ENCODE measurements at places on chromosomes 13 and 19.

DNA sequence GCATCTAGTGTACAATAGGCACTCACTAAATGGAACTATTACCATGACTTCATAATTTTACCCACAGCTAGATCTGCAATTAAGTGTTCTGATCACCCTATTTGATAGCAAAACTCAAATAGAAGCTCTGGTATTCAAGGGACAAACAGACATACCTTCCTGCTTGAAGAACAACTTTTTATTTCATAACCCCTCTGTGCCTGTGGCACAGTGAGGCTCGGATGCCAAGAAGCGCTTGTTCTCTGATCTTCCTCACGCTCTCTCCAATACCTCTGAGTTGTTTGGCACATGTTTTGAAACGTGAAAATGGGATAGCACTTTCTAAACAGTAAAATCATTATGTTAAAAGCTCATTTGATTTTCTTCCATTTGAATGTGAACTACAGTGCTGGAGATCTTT, 232.0 kb downstream of the KLF5 start:
- no peak for DNase-seq

DNA sequence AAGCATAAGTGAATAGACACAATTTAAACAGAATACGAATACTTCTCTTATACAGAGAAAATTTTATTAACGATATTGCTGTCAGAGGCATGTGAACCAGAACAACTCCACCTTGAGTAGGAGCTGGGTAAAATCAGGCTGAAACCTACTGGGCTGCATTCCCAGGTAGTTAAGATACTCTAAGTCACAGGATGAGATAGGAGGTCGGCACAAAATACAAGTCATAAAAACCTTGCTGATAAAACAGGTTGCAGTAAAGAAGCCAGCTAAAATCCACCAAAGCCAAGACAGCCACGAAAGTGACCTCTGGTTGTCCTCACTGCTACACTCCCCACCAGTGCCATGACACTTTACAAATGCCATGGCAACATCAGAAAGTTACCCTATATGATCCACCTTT, 49.2 kb upstream of the TRPC4 start:
- no peak for DNase-seq

DNA sequence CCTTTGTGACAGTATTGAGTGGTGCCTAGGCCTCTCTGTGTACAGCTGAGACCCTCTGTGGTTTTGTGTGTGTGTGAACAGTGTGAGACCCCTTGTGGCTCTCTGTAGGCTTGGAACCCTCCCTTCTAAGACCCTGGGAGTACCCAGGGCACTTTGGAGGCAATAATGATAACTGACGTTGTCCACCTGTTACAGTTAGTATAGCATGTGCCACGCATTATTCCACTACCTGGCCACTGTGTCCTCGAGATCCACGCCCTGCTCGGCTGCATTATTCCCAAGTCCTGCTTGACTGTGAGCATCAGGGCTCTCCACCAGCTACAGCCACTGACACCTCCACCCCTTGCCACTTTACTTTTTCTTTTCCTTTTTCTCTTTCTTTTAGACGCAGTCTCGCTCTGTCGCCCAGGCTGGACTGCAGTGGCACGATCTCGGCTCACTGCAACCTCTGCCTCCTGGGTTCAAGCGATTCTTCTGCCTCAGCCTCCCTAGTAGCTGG, 2.0 kb downstream of the GRAMD1A start:
- DNase-seq = no peak

DNA sequence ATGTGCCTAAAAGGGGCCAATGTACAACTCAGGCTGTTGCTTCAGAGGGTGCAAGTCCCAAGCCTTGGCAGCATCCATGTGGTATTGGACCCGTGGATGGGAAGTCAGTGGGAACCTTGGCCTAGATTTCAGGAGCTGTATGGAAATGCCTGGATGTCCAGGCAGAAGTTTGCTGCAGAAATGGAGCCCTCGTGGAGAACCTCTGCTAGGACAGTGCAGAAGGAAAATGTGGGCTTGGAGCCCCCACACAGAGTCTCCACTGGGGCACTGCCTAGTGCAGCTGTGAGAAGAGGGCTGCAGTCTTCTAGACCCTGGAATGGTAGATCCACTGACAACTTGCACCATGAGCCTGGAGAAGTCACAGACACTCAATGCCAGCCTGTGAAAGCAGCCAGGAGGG, 28.5 kb downstream of the GPC5 start:
- DNase-seq = no peak

- no peak for DNase-seq
Measured at GRCh38 chr19:9009935-9010651, at the start of gene MUC16. MUC16 (minus strand) TSS chr19:9010409.

DNA sequence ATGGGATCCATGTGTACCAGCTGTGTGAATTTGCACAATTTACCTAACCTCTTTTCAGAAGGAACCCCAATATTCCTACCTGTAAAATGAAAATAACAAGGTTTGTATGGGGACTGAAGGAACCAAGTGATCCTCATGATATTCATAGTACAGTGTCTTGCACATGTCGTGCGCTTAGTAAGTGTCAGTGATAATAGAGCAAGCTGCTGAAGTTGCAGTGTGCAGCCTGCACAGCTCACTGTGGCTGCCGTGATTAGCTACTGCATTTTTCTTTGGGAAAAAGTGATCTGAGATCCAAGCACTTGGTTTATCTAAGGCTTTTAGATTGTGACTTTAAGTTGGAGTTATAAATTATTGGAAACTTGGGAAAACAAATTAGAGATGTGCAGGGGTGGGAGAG, 135.9 kb upstream of the FRY start:
- DNase-seq = no peak

DNA sequence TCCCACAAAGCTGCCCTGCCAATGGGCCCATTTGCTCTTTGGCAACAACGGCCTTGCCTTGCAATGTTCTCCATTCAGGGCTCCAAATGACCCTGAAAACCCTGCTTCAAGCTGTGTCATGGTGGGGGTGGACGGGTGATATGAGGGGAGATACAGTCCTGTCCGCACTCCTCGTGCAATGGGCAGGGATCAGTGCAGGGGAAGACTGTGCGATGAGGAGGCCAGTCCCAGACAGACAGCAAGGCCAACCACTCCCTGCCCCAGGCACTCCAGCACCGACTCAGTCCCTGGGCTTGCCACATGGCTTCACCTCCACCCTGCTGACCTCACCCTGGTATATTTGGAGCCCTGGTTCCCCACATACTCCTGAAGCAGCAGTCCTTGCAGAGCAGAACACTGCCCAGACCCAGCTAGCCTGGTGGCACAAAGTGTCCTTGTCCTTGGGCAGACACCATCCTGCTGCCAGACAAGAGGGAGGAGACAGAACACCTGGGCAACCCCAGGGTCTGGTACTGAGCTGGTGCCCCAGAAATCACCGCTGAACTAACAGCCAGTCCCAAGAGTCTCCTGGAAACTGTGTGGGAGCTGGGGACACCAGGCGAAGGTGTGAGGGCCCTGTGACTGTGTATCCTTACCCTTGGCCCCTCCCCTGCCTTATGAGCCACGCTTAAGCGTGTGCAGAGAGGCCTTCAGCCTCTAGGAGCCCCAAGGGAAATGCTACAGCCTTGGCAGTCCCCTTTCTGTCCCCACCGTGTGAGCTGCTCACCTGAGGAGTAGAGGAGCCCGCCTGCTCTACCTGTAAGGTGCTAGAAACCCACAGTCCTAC, 9.1 kb upstream of the SLC35E1 start:
- no peak for DNase-seq

- no peak for DNase-seq
Measured at GRCh38 chr13:42380420-42381164, 108.6 kb downstream of the AKAP11 start.
